ENCODE measurements at places on chromosomes 5 and 9.

DNA sequence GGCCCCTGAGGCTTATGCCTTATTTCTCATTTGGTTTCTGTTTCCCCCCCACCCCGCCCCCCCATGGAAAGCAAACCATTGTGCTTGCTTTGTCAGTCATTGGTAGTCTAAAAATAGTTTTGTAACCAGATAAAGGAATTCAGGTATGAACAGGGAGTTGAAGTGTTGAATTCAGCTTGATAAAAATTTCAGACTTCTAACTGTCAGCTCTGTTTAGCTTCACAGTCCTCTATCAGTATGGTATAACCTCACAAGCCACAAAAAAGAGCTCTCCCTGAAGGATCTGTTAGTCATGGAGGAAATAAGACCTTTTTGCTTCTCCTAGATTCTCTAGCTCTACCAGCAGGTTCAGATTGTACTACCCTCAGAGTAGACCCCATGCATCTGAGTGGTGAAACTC, 378.1 kb downstream of the TMEM38B start:
- H3K27me3 ChIP-seq: no peaks in the 10 kb centered on the region
- H3K27ac ChIP-seq: no peak overlapping the region

DNA sequence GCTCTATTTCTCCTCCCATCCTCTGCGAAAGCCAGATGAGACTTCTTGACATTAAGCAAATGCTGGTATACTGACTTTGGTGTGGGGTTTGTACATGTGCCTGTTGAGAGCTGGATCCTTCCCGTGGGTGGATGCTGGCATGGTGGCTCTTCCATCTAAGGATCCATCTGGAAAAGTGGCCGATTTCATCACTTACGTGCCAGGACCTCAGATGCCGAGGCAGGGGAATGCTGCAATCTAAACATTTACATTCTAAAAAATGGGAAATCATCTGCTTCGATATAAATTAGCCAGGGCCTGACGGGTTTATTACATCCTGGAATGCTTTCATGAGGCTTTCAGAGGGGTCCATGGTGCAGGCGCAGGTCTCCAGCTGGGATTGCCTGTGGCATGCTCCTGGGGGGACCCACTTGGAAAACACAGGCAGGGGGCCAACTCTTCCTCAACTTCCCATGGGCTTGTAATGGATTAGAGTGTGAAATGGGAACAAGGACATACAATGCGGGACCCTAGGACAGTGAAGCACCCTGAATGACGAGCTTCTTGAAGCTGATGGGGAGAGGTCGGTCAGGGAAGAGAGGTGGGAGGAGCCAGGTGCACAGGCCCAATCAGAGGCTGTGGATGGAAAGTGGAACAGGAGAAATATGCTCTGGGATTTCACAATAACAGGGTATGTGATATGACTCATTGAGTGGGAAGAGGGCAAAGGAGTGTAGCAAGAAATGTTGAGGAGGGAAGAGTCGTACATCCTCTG, 105.5 kb upstream of the PITX1 start:
- no peak overlapping the region for H3K27ac ChIP-seq
- H3K27me3 ChIP-seq: no peaks in the 10 kb centered on the region
- H3K4me1 ChIP-seq: no peaks in the 10 kb centered on the region

- H3K27ac ChIP-seq: no peak overlapping the region
- no peak for DNase-seq
- H3K36me3 ChIP-seq: no peaks in the 10 kb centered on the region
- no peak overlapping the region for H3K4me3 ChIP-seq
- H3K4me1 ChIP-seq: no peaks in the 10 kb centered on the region
Measured at GRCh38 chr5:148511810-148512347, 128.1 kb downstream of the FBXO38 start.

DNA sequence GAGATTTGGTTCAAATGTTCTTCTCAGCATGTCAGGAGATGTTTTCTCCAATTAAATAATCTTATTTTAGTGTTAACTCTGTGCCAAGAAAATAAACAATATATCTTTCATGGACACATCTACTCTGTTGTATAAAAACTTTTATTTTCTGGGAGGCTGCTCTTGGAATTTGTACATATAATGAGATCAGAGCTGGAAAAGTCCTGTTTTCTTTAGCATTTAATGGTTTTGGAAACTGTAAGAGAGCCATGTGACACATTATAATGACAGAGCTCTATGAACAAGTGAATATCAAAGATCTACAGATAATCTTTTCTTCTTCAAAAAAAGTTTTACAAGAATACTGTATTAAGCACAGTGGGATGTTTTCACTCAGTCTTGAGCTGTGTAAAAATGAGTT, 48.8 kb downstream of the FOXD1 start:
- H3K27ac ChIP-seq: no peak overlapping the region
- H3K36me3 ChIP-seq: no peaks in the 10 kb centered on the region
- H3K4me1 ChIP-seq: no peaks in the 10 kb centered on the region
- no peak overlapping the region for H3K4me3 ChIP-seq
- no peaks in the 10 kb centered on the region for H3K27me3 ChIP-seq

GRCh38 chr5:171371326-171371725, 16.3 kb upstream of the NPM1 start:
- no peak overlapping the region for H3K4me3 ChIP-seq
- no peaks in the 10 kb centered on the region for H3K36me3 ChIP-seq
- no peak overlapping the region for H3K27ac ChIP-seq
- no peaks in the 10 kb centered on the region for H3K27me3 ChIP-seq
- no peak for DNase-seq

GRCh38 chr5:133292300-133292699, 240.5 kb downstream of the HSPA4 start:
- no peak overlapping the region for H3K4me3 ChIP-seq
- H3K36me3 ChIP-seq: no peaks in the 10 kb centered on the region
- no peak overlapping the region for H3K27ac ChIP-seq
- H3K4me1 ChIP-seq: no peaks in the 10 kb centered on the region

GRCh38 chr9:96654450-96655197, 493 bp downstream of the PRXL2C start:
- DNase-seq: peak; percentile 48
- H3K36me3 ChIP-seq: peaks cover 12% of the 10 kb centered on the region
- H3K4me3 ChIP-seq: peak overlapping the region; percentile 94
- H3K27me3 ChIP-seq: no peaks in the 10 kb centered on the region
- H3K27ac ChIP-seq: peak overlapping the region; percentile 31

GRCh38 chr9:75139201-75139600, 50.9 kb downstream of the OSTF1 start:
- no peak for DNase-seq
- H3K27ac ChIP-seq: no peak overlapping the region
- H3K4me3 ChIP-seq: no peak overlapping the region
- H3K27me3 ChIP-seq: no peaks in the 10 kb centered on the region

DNA sequence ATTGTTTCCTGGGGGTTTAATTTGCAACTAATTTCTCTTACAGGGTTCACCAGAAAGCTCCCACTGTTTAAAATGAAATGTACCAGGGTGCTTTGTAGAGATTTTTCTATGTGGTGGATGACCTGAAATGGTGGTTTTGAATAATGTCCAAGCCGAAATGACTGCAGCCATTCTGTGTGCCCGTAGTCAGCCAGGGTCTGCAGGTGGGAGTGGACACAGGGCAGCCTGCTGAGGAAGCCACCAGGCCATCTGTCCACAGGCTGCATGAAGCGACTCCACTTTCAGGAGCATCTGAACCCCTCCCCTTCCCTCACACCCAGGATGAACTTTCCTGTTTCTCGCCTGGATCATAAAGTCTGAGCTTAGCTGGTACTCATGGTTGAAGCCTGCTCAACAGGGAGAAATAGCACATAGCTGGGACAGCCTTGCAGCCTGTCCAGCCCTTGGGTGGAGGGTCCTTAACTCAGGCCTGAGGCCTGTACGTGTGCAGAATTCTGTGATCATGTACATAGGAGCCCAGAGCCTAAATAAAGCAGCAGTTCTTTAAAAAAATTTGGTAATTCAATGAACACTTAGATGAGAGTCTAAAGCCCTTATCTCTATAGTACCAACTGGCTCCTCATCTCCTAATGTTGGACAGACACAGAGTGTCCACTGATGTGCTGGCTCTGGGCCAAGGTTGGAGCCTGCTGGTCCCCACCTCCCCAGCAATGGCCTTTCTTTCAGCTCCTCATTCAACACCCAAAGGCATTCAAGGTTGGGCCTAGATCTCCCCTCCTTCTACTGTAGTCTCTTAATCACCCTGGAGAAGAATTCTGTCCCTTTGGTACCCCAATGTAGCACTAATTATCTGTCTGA, 72.8 kb downstream of the SHB start:
- no peak overlapping the region for H3K4me3 ChIP-seq
- no peaks in the 10 kb centered on the region for H3K27me3 ChIP-seq
- no peak for DNase-seq
- peaks cover 19% of the 10 kb centered on the region for H3K4me1 ChIP-seq
- no peak overlapping the region for H3K27ac ChIP-seq
- no peaks in the 10 kb centered on the region for H3K36me3 ChIP-seq

- no peak overlapping the region for H3K27ac ChIP-seq
- no peaks in the 10 kb centered on the region for H3K27me3 ChIP-seq
- peak overlapping the region; percentile 21 for H3K4me3 ChIP-seq
- DNase-seq: no peak
- H3K4me1 ChIP-seq: no peaks in the 10 kb centered on the region
Measured at GRCh38 chr5:1127959-1128785, 16.3 kb upstream of the SLC12A7 start.

DNA sequence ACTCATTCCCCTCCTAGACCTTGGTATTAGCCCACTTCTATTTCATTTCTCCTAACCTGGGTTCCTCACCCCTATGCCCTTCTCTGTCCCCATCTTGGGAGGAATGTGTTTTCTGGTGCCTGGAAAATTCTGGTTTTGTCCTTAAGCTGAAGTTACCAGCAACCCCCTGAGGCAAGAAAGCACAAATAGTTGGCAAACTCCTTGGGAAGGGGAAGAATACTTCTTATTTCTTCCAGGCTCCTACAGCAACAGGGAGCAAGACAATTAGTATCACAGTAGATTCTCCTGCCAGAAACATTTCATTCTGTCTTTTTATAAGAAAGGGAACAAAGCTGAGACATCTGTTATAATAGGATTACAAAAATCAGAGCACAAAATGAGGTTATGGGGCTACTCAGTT, 142.5 kb downstream of the SNCAIP start:
- H3K27me3 ChIP-seq: no peaks in the 10 kb centered on the region
- no peaks in the 10 kb centered on the region for H3K36me3 ChIP-seq
- no peak overlapping the region for H3K27ac ChIP-seq
- no peak for DNase-seq
- no peaks in the 10 kb centered on the region for H3K4me1 ChIP-seq
- no peak overlapping the region for H3K4me3 ChIP-seq

DNA sequence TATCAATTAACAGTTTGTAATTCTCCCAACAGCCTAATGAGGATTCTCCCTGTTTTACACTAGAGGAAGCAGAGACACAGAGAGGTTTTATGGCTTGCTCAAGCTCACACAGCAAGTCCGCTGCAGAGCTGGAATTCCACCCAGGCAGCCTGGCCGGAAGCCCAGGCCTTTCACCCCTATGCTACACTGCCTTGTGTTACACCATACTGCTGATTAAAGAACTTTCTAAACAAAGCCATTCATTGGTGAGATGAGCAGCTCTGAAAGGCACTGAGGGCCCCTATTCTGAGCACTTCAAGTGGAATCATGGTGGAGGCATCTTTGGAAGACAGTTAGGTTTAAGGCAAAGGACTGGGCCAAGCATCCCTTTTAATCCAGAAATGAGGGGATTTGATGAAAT, 14.7 kb upstream of the LARP1 start:
- DNase-seq: no peak
- H3K4me1 ChIP-seq: no peaks in the 10 kb centered on the region
- H3K27ac ChIP-seq: no peak overlapping the region
- no peak overlapping the region for H3K4me3 ChIP-seq
- H3K36me3 ChIP-seq: no peaks in the 10 kb centered on the region

DNA sequence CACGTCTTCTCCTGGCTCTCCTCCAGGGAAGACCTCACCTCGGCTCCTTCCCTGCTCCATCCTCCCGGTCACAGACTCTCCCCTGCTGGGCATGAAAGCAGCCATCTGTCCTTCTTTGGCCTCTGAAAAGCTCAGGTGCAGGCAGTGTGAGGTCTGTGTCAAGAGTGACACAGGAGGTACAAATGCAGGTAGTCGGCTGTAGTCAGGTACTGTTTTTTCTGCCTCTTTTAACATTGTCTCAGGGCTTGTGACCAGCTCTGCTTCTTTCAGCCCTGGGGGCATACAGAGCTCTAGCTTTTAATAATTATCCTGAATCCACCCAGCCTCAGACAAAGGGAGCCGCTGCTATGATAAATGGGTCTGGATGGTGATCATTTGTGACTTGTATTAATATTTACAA, 46.4 kb downstream of the C5orf15 start:
- H3K36me3 ChIP-seq: no peaks in the 10 kb centered on the region
- H3K4me1 ChIP-seq: no peaks in the 10 kb centered on the region
- H3K4me3 ChIP-seq: no peak overlapping the region
- no peaks in the 10 kb centered on the region for H3K27me3 ChIP-seq

DNA sequence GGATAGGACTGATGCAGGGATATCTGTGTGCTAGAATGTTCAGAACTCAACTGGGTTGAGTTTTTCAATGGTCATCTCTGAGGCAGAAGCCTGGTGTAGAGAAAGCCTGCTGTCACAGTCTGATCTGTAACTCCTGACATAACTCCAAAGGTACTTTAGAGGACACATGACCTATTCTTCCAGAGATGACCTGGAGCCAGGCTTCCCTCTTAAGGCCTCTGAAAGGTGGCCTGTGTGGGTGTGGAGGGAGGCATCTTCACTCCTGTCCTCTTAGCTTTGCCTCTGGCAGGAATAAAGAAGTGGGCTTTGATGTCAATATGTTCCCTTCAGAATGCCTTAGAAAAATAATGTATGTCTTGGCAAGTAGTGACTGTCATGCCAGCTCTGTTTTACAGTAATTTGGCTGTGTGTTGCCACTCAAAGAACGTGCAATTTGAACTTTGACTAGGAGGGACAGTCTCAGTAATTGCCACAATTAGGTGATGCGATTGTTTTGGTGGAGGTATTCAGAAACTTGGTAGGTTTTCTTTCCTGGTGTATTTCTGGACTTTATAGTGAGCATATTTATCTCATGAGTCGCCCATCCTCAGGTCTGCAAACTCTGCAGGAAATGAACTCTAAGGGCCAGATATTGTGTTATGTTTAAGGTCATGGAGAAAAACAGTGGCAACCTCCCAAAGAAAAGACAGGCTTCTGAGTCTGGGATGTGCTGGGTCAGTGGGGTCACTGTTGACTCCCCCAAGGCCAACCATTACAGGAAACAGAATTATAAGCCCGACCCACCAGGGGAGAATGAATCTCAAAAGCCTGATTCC, 3.2 kb upstream of the C5orf63 start:
- no peak overlapping the region for H3K27ac ChIP-seq
- no peak for DNase-seq
- H3K4me1 ChIP-seq: peaks cover 39% of the 10 kb centered on the region
- no peaks in the 10 kb centered on the region for H3K36me3 ChIP-seq
- no peaks in the 10 kb centered on the region for H3K27me3 ChIP-seq
